Cortex of kidney (tissue), 1 donor: ENCODE measurements at places on chromosomes 3 and 15.

- DNase-seq: no peak
These were observed 47.1 kb downstream of the PDIA5 start for GRCh38 chr3:123113889-123114450.

DNA sequence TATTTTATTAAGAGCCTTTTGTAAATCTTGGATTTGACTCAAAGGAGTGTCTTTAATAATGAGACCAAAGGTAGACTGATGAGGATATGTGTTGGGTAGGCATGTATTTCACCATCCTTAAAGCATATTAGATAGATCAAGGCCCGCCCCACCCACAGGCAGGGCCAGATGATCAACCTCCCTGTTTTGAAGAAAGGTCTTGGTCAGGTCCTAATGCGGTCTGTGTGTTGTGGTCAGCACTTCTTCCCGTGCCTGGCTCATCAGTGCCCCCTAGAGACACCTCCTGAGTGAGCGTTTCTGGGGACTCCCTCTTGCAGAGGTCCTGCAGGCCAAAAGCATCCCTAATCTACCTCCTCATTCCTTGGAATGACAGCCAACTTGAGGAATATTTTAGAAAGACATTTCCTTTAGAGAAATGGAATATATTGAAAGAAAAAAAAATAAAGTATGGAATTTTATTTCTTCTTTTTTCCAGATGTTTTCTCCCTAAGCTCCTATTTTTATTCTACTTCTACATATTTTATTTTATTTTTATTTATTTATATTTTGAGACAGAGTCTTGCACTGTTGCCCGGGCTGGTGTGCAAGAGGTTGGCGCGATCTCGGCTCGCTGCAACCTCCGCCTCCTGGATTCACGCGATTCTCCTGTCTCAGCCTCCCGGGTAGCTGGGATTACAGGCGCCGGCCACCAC is 6.0 kb downstream of the TM4SF4 start:
- DNase-seq: no peak

GRCh38 chr3:100710261-100710968 is 1.1 kb downstream of the TFG start:
- no peak for DNase-seq

GRCh38 chr15:70863450-70864218 is 9.7 kb upstream of the LARP6 start:
- DNase-seq: no peak

GRCh38 chr3:185250247-185250646 is 3.6 kb downstream of the EHHADH start:
- DNase-seq: no peak

DNA sequence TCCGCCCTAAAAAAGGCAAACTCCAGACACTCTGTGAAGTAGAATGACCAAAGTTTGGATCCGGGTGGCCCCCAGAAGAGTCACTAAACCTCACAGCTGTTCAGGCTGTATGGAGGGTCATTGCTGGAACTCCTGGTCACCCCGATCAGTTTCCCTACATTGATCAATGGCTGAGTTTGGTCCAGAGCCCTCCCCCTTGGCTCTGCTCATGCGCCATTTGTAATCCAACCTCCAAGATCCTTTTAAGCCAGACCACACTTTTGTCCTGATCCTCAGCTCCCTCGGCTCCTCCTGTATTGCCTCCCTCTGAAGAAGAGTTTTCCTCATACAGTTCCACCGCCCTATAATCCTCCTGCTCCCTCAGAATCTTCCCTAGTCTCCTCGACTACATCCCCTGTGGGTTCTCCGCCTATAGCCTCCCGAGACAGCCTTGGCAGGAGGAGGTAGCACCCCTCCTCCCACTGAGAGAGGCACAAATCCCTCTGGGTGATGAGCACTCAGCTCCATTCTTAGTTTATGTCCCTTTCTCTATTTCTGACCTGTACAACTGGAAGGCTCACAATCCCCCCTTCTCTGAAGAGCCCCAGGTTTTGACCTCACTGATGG is 42.2 kb downstream of the ZBTB11 start:
- DNase-seq: no peak

DNA sequence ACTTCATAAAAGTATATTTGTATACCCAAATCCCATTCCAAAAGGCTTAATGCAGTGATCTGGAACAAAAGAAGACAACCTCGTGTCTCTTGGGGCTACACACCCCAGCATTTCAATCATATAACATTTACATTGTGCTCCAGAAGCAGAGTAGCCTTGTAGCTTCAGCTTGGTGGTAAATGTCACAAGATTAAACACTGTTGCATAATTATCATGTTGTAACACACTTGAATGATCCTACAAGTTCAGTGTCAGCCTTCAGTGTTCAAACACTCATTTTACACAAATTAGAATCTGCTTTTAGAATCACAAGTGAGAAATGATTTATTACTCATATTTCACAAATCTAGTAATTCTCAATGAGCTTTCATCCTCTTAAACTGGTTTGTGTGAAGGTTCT is 122.6 kb downstream of the CNTN3 start:
- DNase-seq: no peak

- no peak for DNase-seq
These were observed 245.3 kb downstream of the RPLP1 start for GRCh38 chr15:69697916-69698315.

DNA sequence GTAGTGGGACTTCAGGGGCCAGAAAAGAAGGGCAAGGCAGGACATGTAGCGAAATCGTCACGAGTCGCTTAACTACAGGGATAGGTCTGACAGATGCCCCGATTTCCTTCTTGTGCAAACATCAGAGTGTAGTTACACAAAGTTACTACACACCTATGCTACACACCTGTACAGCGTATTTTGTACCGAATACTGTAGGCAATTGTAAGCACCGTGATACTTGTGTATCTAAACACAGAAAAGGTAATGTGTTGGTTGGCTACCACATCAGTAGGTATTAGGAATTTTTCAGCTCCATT is 515 bp upstream of the MTHFS start:
- no peak for DNase-seq

DNA sequence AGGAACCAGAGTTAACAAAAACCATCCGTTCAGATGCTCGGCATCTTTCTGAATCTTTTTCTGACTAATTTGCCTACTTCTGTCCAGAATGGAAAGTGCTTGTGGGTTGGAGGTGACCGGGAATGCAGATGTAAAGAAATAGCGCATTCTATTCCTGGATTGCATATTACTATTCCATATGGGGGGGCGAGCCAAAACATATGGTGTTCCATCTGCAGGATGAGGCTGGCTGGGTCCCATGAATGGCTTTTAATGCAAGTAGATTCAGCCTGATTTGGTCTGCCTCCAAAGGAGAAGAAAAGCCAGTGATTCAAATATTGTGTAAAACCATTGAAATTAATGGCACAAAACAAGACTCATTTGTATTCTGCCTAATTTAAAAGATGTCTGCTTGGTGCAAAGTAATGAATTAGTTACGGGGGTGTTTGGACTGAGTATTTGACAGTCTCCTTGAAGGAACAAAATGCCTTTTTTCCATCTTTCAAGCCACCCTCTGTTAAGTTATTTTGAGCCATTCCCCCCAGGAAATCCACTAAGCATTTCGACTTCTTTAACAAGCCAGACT is 99.0 kb downstream of the ST8SIA2 start:
- DNase-seq: no peak

GRCh38 chr3:172658344-172659245 is 52.3 kb downstream of the NCEH1 start:
- no peak for DNase-seq

- DNase-seq: no peak
These were observed 878.5 kb downstream of the ROBO1 start for GRCh38 chr3:78889348-78889747.

DNA sequence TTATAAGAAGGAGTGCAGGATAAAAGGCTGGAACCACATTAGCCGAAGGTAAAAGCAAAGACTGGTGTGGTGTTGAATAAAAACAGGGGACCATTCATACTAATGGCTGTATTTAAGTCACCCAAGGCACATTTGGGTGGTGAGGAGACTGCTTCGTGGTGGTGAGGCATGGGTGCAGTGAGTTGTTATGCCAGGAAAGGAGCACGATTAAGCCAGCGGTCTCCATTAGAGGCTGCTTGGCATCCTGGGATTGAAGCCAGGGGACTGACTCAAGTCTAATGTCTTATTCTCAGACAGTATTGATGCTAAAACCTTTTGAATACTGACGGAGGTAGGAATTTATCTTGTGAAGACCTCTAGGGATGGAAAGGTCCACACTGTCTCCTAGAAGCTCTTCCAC is 21.9 kb downstream of the FEM1B start:
- DNase-seq: no peak

DNA sequence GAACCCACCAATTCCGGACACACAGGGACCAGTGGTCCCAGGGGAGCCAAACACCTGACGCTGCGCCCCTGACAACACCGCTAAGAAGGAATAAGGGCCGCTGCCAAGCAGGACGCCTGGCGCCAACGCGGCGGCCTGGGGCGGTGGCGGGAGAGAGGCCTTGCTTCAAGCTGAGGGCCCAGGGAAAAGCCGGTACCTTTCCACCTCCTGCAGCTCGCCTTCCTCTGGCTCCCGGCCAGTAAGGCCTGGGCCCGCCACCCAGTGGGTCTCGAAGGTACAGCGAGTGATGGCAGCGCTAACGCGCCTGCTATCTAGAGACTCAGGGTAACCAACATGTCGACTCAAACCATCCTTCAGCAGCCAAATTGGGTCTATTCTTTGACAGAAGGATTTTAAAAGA is 1074.1 kb downstream of the SI start:
- no peak for DNase-seq

GRCh38 chr3:137647179-137647578 is 116.9 kb upstream of the SOX14 start:
- DNase-seq: no peak
